SW480 (cell line): ENCODE measurements at places on chromosomes 5 and 9.

GRCh38 chr9:79575547-79575946, 3.8 kb downstream of the TLE4 start:
- no peak for DNase-seq

DNA sequence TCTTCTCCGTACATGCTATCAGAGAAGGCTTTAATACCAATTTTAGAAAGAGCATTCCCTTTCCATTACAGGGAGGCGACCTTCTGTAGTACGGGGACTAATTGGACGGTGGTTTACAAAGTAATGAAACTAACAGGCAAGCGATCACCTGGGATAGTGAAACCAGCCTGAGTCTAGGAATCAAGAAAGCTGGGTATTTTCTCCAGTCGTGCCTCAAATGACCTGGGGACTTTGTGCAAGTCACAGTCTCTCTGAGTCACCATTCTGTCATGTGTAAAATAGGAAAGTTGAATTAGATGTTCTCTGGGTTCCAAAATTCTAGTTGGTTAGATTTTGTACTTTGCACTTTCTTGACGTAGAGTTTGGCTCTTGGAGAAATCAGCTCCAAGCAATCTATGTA, 22.7 kb upstream of the SSBP2 start:
- no peak for DNase-seq

DNA sequence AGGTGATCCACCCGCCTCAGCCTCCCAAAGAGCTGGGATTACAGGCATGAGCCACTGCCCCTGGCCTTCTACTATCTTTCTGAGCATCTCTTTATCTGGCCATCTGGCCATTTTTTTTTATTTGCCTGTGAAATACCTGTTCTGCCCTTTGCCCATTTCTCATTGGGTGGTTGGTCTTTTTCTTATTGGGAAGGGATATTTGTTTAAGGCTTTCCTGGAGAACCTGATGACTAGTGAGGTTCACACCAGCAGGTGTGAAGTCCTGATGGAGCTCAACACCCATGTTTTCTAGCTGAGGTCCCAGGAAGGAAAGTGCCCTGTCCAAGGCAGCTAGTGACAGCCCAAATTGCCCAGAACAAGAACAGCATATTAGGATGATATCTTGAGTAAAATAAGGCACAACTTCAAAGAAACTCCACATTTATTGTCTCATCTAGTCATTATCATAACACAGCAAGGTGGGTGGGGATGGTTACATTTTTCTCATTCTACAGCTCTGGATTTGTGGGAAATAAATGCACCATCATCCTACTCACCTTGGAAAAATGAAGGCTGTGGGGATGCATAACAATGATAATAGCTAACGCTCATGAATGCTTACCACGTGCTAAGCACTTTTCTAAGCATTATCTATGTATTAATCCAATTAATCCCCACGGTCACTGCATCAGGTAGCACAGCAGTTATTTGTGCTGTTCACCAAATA, 20.3 kb downstream of the SLC36A3 start:
- peak; percentile 32 for DNase-seq

DNA sequence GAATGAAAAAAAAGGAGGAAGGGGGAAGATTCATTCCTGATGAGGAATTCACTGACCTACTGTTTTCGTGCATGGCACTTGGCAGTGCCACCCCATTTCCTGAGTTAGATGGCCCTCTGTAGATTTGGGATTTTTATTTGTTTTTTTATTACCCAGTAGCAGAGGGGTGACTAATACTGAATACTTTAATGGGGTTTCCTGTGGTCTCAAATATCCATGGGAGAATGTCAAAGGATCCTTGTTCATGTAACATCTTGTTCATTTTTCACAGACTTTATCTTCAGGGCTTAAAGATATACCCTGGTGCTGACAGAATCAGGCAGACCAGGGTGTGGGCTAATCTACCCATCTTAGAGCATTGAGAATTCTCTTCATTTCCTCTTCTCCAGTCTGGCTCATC, 93.0 kb downstream of the MAMDC2 start:
- DNase-seq = no peak

GRCh38 chr9:22084336-22085035, 75.4 kb upstream of the CDKN2B start:
- peak; percentile 83 for DNase-seq

GRCh38 chr5:177362610-177363507, 5.1 kb downstream of the RGS14 start:
- peak; percentile 66 for DNase-seq

DNA sequence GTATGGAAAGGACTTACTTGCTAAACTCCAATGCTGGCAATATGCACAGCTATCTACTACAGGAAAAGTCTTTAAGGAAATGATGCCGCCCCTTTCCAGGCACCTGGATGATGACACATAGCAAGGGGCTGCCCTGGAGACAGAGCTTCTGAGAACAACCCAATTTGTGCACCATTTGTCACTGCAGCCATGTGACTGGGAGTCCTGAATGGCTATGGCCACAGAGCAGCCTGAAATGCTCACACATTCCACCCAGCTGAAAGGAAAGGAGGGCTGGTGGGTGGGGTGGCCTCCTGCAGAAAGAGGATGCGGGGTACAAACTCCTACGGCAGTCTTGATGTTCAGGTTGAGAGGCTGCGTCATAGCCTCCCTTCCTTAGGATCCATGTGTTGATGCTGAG, 70.1 kb upstream of the FSTL4 start:
- DNase-seq = no peak

DNA sequence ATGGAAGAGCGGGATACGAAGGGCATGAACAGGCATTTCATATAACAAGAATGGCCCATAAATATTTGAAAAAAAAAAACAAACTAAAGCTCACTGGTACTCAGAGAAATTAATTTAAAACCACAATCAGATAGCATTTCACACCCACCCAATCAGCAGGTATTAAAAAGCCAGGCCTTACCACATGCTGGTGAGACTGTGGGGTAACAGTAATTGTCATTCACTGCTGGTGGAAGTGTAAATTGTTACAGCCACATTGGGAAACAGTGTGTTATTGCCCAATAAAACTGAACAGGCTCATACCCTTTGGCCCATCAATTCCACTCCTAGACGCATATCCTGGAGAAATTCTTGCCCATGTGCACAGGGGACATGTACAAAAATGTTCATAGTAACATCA, 66.0 kb downstream of the PLAC8L1 start:
- DNase-seq = no peak

GRCh38 chr5:73170522-73170921, 2.5 kb upstream of the TMEM174 start:
- DNase-seq = no peak

DNA sequence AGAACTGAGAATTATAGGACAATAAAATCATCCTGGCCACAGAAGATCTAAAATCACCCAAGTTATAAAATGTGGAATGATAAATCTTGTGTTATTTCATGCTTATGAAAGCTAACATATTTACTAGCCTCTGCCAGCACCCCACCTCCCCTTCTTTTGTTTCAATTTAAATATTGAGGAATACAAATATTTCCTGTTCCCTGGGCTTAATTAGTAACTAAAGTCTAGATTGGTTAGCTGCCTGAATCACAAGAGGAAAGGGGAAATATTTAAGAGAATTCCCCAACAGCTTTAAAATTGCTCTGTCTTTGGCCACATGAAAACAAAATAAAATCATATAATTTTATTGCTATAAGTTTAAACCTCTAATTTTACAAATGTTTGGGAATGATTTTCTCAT, 287.0 kb downstream of the PRELID2 start:
- DNase-seq = no peak

DNA sequence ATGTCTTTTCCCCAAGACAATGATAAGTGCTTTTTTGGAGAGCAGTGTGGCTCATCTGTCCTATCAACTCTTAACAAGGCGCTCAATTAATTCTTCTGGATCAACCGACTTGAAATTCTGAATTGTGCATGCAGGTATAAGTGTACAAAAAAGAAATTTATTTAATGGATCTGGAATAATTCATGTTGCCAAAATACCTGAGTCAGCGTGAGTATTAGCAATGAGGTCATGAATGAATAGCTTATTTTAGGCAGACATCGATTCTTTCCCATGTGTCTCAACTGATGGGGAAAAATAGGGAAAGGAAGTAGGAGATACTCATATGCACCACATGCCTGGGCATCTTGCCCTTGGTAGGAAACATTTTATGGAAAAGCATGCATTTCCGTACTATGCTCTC, 68.0 kb downstream of the C6 start:
- no peak for DNase-seq

DNA sequence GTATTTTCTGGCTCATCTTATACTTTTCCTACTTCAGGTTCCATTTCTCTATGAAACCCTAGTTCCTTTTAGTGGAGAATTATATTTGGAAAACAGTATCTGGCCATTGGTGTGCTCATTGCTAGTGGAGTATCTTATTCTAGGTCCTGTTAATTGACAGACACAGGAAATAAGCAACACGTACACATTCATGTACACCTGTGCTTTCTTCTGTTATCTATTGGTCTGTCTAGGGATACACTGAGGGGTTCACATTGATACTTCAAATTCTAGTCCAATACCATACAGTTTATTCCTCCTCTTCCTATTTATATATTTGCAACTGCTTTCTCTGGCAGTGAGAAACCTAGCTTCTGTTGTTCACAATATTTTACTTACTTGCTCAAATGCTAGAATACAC, 110.2 kb downstream of the FER start:
- no peak for DNase-seq

- DNase-seq = no peak
Observed at GRCh38 chr9:125646621-125647100, 60.3 kb downstream of the MAPKAP1 start.
